HepG2 (cell line): ENCODE measurements at places on chromosomes 7 and 10.

DNA sequence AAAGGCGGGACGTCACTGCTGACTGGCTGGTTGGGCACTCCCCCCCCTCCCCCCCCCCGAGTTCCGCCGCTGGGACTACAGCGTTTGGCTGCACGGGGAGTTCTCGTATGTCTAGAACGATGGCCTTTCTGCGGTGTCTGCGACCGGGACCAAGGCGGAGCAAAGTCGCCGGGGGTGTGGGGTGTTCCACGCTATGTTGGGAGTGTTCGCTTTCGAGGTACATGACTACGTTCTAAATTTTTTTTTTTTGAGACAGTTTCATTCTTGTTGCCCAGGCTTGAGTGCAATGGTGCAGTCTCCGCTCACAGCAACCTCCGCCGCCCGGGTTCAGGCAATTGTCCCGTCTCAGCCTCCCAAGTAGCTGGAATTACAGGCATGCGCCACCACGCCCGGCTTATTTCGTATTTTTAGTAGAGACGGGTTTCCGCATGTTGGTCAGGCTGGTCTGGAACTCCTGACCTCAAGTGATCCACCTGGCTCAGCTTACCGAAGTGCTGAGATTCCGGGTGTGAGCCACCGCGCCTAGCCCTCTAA lies 573 bp upstream of the IDI1 start:
- DNase-seq, result peak; percentile 20

DNA sequence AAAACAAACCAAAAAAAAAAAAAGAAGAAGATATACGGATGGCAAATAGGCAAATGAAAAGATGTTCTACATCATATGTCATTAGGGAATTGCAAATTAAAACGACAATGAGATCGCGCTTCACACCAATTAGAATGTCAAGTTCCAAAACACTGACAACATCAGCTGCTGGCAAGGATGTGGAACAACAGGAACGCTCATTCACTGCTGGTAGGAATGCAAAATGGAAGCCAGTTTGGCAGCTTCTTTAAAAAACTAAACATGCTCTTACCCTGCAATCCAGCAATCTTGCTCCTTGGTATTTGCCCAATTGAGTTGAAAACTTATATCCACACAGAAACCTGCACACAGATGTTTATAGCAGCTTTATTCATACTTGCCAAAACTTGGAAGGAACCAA lies 34.8 kb downstream of the CALML5 start:
- no peak for DNase-seq

- DNase-seq, result peak; percentile 49
These were observed 558 bp upstream of the ABCC2 start for GRCh38 chr10:99781734-99782429.

GRCh38 chr7:90889644-90890043 lies 293.5 kb downstream of the CDK14 start:
- DNase-seq, result no peak

- no peak for DNase-seq
These were observed 80.4 kb upstream of the JAZF1 start for GRCh38 chr7:28260969-28261368.

GRCh38 chr10:14612873-14613587 lies 161.7 kb downstream of the FAM107B start:
- DNase-seq, result no peak
